ENCODE measurements at places on chromosomes 6 and 20. TPM values are rescaled to one million over a fixed set of nuclear protein-coding genes. Genes with fewer than 3 reads are reported as not detected.

Gene KHDC1L
- not detected for total RNA-seq

Gene PAQR8
- 8.0 TPM for total RNA-seq

Gene TTBK1
- total RNA-seq = 0.09 TPM

Gene LIME1
- total RNA-seq = 6.3 TPM

Gene LY6G6C
- total RNA-seq = not detected

Gene RNF144B
- 0.91 TPM for total RNA-seq

All from activated naive CD4-positive, alpha-beta T cell treated with anti-CD3 and anti-CD28 coated beads, Interleukin-2, amount 50 U/mL, for 72 hours (primary cell).